ENCODE measurements at places on chromosomes 3 and 15.

DNA sequence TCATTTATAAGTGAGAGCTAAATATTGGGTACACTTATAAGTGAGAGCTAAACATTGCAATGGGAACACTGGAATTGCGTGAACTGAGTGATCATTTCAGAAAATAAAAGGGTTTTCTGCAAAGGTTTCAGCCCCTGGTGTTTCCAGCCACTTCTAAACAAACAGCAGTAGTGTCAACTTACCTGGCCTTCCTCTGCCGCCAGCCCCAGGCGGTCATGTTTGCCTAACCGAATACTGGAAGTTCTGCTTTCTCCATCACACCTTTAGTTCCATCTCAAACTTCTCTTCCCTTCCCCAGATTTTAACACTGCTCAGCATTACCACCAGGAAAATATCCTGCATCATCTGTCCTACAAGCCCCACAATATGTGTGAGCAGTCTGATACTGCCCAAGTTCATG is 58.6 kb downstream of the MRPL3 start:
- no peak for DNase-seq

GRCh38 chr15:56729561-56729960 is 3.7 kb downstream of the ZNF280D start:
- DNase-seq, result no peak

DNA sequence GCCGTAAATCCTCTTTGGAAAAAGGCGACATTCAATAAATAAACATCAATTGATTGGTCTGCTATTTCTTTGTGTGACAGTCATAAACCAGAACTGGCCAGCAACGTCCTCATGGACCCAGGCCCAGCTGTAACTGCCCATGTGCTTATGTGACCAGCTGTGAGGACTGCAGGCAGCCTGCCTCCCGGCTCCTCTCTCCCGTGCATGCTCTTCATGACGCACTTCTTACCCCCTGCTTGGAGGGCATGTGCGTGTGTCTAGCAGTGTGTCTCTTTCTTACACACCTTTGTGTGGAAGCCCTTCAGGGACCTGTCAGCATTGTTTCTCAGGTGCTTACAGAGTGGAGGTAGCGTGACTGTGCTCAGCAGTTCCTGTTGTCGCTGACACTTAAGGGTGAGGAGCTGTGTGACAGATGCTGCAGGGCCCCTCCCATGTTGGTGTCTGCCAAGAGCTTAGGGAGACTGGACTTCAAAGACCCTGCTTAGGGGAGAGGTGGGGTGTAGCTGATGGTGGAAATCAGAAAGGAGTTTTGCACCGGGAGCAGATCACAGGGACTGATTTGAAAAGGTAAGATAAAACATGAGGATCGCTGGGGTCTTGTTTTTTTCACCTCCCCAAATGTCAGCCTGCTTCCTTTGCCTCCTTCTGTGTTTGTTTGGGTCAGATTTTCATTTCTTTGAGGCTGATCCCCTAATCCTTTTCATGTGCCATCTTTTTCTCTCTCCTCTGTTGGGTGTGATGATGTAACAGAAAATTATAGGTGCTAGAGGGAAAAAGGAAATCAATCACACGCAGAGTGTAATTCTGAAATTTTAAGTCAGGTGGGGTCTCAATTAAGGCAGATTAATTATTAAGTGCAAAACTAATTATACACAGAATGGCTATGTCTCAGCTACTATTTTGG is 2.1 kb downstream of the PODXL2 start:
- no peak for DNase-seq

DNA sequence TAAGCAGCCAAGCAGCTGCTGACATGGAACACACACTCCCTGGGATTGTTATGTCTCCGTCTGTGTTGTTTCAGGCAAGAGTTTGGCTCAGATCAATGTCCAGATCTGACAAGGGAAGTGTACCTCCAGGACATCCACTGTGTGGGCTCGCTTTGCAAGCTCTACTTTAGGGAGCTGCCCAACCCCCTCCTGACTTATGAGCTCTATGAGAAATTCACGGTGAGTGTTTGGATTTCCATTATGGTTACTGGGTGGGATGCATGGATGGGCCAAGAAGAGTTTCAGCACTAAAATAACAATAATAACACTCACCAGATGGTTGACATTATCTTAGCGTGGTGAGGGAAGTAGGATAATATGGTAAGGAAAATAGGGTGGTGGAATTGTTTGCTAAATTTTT is 74.1 kb downstream of the ARHGAP31 start:
- no peak for DNase-seq

DNA sequence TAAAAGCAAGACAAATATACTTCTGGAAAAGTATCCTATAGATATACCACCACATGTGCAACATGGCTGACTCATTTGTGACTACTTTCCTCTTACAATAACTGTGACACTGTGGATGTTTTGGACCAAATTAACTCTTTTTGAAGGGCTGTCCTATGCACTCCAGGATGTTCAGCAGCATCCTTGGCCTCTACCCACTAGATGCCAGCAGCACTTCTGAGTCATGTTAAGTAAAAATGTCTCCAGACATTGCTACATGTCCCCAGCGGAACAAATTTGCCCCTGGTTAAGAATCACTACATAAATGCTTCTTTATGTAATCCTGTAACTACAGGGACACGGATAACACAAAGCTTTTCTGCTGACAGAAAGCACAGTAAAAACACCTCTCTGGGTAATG is 32.0 kb downstream of the RUVBL1 start:
- no peak for DNase-seq

DNA sequence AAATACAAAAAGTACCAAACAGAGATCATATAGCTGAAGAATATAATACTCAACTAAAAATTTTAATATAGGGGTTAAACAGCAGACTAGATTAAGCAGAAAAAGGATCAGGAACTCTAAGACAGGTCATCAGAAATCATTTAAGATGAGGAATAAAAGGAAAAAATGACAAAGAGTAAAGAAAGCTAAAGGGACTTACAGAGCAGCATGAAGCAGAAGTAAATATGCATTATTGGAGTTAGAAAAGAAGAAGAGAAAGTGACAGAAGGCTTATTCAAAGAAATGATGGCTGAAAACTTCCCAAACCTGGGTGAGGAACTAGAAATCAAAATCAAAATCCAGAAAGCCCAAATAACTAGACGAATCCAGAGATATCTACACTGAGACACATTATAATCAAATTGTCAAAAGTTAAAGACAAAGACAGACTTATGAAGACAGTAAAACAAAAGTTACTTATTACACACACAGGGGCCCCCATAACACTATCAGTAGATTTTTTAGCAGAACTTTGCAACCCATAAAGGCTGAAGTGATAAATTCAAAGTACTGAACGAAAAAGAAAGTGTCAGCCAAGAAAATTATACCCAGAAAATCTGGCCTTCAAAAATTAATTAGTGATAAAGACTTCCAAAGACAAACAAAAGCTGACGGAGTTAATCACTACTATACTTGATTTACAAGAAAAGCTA is 95.6 kb downstream of the SCAPER start:
- DNase-seq, result no peak

GRCh38 chr3:12974334-12974733 is 98.9 kb downstream of the IQSEC1 start:
- no peak for DNase-seq

DNA sequence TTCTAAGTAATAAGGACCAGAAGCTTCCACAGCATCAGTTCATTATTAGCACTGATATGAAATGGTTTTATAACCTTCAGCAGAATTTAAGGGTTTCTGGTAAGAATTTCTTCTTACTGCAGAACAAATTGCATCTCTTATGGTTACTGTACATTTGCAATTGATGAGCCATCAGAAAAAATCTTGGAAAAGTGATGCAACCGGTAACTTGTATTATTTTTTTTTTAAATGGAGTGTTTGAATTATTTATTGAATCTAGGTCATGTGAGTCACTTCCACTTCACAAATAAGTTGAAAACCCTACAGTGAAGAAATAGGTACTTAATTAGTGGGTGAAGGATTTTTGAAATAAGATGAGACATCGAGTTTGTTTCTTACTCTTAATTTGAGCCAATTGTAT is 786.0 kb downstream of the TUSC7 start:
- no peak for DNase-seq
